ENCODE measurements at places on chromosomes 4 and X.

GRCh38 chr4:17597517-17597916 is 16.9 kb upstream of the MED28 start:
- DNase-seq, result no peak

DNA sequence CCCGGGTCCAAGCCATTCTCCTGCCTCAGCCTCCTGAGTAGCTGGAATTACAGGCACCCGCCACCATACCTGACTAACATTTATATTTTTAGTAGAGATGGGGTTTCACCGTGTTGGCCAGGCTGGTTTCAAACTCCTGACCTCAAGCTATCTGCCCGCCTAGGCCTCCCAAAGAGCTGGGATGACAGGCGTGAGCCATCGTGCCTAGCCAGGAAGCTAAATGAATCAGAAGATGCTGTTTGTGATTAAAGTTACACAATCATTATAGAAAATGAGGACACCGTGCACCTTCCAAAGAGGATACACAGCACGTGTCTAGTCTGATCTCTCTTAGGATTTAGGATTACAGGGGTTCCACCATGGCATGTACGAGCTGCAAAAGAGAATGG is 99.6 kb downstream of the DHRSX start:
- no peak for DNase-seq

DNA sequence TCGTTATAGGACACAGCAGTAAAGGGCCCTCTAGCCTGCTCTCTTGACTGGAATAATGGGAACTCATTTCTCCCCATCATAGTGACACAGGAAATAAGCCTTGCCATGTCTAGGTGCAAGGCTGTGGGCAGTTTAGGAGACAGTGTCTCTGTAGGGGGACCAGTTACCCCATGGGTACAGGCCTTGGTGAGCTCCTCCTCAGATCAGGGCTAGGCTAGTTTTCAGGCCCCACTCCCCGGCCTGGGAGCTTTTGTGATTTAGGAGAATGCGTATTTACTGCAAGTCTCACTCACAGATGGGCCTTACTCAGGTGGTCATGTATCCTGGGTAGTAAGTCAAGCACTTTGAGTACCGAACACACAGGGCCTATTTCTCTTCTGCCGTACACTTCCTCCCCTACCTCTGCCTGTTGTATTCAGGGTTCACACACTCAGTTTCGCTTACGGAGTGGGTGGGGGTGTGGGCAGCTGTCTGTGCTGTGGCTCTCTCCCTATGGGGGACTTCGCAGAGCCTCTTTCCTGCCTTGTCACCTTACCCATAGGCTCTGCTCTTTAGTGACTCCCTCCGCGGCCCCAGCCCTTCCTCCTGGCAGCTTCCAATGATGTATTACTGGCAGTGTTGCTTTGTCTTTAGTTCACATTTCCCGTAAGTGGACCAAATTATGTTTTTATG is 34.2 kb downstream of the FAM193A start:
- peak; percentile 14 for DNase-seq

GRCh38 chr4:113436360-113436759 is 325.2 kb downstream of the CAMK2D start:
- no peak for DNase-seq

GRCh38 chrX:49844611-49845010 is 15.5 kb downstream of the PAGE4 start:
- no peak for DNase-seq

- no peak for DNase-seq
Measured at GRCh38 chrX:3526731-3527130, 180.3 kb upstream of the MXRA5 start.

All from T-helper 1 cell (primary cell).